ENCODE measurements at places on chromosomes 6 and 20.

GRCh38 chr6:70763754-70764510, 96.2 kb downstream of the SMAP1 start:
- no peak for DNase-seq

GRCh38 chr20:17651129-17651759, 30.8 kb downstream of the RRBP1 start:
- DNase-seq, result peak; percentile 60

- no peak for DNase-seq
These were observed 102.0 kb upstream of the HEY2 start for GRCh38 chr6:125647391-125647790.

- peak; percentile 94 for DNase-seq
These were observed 35.0 kb upstream of the DSN1 start for GRCh38 chr20:36808317-36809257.

DNA sequence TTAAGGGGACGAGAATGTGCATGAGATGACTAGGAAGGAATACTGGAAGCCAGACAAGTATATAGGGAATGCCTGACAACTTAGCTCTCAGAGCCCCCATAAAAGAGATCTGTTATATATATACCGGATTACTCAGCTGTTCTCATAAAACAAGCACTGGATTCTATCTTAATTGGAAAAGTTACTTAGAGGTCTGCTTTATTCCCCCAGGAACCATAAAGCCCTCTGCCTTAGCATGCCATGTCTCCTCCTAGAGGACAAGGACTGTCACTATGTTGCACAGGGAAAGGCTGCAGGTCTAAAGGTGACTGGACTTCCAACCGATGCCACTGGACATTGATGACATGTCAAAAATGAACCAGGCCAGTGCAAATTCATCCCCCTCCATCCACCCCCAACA, 6.4 kb downstream of the EXOC2 start:
- peak; percentile 41 for DNase-seq

- no peak for DNase-seq
These were observed 695 bp upstream of the TGIF2 start for GRCh38 chr20:36572701-36573102.

GRCh38 chr20:59783641-59784010, 149.8 kb downstream of the SYCP2 start:
- no peak for DNase-seq
